ENCODE measurements at places on chromosomes 4 and X.

DNA sequence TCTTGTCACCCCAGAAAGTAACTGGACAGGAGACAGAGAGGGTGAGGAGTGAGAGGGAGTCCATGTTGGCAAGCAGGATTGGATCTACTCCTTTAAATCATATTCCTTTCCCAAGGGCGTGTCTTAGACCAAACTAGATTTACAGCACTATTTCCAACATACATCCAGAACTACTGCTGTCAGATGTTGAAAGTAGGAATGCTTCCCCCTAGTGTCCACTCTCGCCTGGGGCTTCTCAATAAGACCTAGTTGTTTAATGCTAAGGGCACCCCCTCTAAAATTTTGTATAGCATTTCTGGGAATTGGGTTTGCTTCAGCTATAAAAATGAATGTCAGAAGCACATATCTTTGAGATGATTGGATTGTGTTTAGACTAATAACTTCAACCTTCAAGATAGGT lies 13.3 kb downstream of the OFD1 start:
- peak; percentile 73 for DNase-seq

DNA sequence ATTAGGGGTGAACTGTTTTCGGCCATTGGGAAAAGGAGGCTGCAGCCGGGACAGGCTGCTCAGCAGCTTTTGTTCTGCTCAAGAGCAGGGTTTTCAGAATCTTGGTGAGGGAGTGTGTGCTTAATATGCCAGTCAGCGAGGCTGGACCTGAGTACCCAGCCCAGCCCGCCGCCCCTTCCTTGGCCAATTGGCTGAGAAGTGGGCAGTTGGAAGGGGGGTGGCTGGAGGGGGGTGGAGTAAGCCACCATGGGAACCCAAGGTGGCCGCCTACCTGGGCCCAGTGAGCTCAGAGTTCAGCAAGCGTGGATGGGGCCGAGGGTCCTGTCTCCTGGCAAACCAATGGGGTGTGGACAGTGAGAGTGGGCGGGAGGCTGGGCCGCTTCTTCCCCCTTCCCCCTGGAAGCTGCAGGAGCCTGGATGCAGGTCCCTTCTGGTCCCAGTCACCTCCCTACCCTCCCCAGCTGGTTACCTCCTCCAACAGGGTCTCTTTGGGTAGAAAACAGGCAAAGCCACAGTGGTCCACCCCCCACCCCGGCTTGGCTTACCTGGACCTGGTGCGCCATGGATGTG lies 52.5 kb downstream of the SORCS2 start:
- no peak for DNase-seq

DNA sequence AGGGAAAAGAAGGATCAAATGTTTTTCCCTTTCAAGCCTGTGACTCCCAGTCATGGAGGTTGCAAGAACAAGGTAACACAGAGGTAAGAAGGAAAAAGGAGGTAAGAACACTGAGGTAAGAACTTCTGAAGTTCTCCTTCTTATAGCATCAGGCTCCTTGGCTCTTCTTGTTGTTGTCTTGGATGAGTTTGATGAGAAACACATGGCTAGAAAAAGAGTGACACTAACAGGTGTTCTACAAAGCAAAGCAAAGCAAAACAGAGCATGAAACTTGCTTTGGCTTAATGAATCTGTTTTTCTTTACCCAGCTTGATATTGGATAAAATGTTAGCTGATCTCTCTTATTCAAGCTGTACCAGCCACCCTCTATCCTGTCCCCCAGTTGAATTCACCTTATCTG lies 231.2 kb upstream of the F9 start:
- DNase-seq, result no peak

GRCh38 chr4:95018785-95019184 lies 261.0 kb downstream of the BMPR1B start:
- no peak for DNase-seq

DNA sequence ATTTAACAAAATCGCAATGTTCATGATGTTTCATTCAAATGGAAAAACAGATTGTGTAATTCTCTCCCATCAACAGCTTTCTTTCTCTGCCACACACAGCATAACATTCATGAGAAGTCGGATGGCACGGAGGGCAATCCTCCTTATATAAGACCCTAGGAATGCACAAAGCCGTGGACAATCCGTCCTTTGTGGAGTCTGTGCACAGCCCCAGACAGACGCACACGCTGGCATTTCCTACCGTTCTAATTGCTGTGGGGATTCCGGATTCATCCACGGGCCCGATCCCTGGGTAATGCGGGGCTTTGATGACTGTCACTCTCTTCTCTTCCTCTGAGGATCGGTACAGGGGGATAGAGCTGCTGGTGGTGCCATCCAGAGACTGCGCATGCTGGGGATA lies 121.9 kb upstream of the PDLIM3 start:
- no peak for DNase-seq

DNA sequence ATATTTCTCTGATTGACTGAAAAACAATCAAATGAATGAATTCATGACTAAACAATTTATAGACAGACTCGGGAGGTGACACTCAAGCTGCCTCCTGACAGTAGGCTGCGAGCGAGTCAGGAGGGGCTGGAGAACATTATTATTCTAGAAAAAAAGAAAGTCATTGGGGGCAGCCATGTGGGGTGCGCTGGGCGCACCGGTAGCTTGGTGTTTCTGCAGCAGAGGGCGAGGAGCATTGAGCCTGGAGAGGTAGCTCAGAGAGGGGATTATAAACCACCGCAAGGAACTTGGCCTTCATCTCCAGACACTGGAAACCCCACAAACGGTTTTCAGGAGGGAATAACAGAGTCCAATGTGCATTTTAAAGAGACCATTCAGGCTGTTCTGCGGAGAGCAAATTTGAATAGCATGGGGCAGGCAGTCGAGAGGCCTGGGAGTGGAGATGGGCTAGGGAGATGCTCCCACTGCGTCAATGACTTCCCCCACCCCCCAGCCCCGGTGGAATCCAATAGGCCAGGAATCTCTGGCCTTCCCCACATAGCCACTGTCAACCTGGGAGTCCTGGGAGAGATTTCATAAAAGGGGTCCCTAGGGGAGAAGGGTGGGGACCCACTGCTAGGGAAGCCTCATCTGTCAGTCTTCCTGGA lies 168.3 kb downstream of the BCOR start:
- no peak for DNase-seq

DNA sequence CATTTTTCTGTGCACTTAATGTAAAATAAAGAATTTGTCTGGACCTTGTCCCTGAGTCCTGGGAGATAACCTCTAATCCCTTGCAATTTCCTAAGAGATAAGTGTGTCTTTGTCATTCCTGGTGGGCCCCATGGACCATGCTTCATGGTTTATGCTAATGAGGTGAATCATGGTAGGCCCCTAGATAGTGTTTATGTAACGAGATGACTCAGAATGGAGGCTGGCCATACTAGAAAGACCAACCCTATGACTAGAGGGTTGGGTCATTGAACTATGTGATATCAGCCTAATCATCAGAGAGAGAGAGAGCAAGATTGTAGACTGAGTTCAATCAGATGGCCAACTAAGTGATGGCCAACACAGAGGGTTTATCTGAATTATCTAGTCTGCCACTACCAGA lies 64.2 kb upstream of the NHSL2 start:
- DNase-seq, result no peak

Data from hematopoietic multipotent progenitor cell treated with erythropoietin and hydrocortisone succinate and interleukin-3 and kit ligand, for 4 days (in vitro differentiated cells).